Omental fat pad (tissue), 4 donors: ENCODE measurements at places on chromosomes 5 and 9. TPM values are rescaled to one million over a fixed set of nuclear protein-coding genes. Genes with fewer than 3 reads are reported as not detected.

GRCh38 chr5:72256536-72256935 is 63.5 kb downstream of the MRPS27 start:
- DNase-seq, result no peak

Gene SAXO1
- not detected for total RNA-seq

DNA sequence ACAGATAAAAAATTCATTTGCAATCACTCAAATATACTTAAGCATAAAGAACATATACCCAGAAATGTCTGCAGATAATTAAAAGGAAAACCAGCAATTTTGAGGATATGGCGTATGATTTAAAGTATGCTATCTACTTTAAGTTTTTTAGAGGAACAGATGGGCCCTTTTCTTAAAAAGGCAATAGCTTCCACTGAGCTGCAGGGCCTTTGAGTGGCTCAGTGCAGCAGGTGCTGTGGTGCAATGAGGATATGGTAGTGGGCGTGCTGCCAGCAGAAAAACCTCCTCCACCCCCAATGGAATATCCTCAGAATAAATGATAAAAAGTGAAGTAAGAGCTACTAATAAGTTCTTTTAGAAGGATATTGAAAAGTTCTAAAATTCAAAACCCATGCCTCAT is 814.5 kb downstream of the MTRR start:
- no peak for DNase-seq

- no peak for DNase-seq
Observed at GRCh38 chr9:86902991-86903733, 44.1 kb downstream of the GAS1 start.

Gene FUBP3
- 29.7 TPM for total RNA-seq

Gene REEP5
- 86.0 TPM for total RNA-seq

DNA sequence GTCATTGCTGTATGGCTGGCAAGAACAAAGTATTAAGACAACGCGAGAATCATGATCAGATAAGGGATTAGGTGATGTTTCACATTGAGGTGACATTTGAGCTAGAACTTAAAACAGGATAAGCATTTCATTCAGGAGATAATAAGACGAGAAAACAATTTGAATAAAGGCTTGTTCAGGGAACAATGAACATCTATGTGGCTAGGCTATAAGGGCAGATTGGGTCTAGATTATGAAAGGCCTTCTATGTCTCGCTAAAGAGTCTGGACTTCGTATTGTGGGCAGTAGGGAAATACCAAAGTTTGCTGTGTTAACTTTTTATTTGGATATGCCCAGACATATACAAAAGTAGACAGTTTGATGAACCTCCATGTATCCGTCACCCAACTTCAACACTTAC is 6.9 kb downstream of the MRPL22 start:
- DNase-seq, result no peak

DNA sequence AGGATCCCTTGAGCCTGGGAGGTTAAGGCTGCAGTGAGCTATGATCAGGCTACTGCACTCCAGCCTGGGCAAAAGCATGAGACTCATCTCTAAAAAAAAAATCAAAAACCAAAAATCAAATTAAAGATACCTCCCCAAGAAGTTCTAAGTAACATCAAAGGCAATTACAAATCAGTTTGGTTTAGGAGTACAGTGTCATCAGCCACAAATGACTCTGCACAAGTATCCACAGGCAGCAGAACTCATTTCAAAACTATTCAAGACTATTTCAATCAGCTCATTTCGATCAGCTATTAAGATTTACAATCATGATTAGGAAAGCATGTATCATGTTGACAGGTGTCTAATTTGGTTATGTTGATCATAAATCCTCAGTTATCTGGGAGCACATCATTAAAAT is 19.1 kb downstream of the TRMO start:
- DNase-seq, result no peak

DNA sequence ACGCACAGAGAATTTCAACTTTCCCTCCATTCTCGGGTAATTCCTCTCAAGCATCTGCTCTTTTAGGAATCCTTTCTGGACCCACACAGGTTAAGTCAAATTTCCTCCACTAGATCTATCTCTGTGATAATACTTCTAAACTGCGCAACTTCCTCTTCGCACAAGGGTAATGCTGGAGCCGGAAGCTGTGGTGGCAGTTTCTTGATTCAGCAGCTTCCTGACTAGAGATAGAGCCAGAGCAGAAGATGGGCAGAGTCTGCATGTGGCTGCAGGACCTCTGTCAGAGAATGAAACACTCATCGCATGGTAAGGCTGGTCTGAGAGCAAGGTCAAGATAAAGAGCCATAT is 11.1 kb upstream of the CDC42SE2 start:
- DNase-seq, result no peak
